ENCODE measurements at places on chromosomes 7 and 10. TPM values are rescaled to one million over a fixed set of nuclear protein-coding genes. Genes with fewer than 3 reads are reported as not detected.
A peak's percentile ranks its signal among the peaks of the same experiment; 100 is the strongest.

DNA sequence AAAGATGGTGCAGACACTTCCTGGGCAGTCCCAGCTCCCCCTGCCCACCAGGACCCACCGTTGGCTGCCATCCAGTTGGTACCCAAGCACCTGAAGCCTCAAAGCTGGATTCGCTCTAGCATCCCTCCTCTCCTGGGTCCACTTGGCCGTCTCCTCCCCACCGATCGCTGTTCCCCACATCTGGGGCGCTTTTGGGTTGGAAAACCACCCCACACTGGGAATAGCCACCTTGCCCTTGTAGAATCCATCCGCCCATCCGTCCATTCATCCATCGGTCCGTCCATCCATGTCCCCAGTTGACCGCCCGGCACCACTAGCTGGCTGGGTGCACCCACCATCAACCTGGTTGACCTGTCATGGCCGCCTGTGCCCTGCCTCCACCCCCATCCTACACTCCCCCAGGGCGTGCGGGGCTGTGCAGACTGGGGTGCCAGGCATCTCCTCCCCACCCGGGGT, 14.5 kb upstream of the LIMK1 start:
- no peak for DNase-seq

DNA sequence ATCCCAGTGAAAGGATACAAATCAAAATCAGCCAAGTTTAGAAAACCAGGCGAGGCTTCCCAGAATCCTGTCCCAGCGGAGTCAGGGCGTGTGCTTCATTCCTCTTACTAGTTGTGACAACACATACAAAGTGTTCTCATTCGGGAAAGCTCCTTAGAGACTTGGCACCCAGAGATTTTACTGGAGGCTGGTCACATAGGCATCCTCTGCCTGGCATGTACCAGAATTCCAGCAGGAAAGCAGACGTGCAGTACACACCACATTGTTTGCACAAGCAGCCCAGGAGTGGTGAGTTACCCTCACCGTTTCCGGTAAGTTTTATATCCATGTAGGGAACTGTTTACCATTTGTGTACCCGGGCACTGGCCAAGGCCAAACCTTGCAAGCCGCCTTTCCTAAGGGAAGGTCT, 34.9 kb downstream of the MMRN2 start:
- DNase-seq = no peak

GRCh38 chr10:70132098-70133029, at the start of gene AIFM2:
Gene AIFM2, minus strand, starts transcription at chr10:70132825. Its CDS starts 8,741 bp downstream, at chr10:70124084.
- peak; percentile 52 for DNase-seq

DNA sequence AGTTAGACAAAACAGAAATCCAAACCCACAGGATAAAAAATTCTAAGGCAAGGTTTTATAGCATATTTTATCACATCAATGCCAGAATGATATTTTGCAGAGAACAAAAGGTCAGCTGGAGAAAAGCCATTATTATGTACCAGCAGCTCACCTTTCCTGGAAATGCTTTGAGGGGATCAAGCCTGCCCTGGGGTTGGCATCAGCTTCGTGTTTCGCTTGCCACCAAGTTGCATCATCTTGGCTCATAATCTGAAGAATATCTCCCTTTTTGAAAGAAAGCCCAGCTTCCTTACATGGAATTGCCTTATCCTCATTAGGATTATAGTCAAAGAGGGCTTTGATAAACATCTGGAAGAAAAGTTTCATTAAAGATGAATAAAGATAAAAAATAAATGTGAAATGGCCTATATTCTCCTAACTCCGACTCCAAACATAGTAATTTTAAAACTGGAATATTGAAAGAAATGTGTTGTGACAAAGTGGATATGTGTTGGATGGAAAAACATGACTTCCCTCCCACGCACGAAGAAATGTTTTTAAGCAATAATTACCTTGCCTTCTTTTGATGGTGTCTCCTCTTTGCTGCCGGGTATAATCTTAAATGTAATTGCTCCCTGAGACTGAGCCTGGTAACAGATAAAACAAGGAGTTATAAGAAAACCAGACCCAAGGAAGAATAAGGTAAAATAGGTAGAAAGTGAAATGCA, 121.3 kb upstream of the ODAD2 start:
- peak; percentile 23 for DNase-seq

DNA sequence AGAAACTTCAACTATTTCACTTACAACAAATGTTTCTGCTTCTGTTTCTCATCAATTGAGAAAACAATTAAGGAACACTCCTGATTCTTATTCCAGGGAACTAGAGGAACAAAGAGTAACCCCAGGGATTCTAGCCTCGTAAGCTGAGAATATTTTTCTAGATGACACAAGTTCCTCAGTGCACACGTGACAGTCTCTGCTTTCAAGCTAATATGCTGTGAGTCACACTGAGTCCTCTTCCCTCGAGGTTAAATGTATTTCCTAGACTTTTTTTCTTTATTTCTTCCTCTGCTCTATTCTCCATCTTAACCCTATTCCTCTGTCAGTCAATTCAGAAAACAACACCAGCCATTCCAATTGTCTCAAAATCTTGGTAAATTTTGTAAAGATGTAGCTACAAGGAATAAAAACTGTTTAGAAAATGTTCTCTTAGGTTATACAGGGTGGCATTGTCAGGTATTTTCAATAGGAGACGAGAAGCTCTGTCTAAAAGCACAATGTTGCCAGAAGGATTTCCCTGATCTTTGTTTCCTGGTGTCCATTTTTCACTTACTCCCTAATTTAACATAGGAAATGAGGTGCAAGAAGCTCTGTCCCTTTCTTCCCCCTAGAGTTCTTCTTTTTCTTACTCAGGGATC, 5.8 kb upstream of the C1GALT1 start:
- peak; percentile 93 for DNase-seq

DNA sequence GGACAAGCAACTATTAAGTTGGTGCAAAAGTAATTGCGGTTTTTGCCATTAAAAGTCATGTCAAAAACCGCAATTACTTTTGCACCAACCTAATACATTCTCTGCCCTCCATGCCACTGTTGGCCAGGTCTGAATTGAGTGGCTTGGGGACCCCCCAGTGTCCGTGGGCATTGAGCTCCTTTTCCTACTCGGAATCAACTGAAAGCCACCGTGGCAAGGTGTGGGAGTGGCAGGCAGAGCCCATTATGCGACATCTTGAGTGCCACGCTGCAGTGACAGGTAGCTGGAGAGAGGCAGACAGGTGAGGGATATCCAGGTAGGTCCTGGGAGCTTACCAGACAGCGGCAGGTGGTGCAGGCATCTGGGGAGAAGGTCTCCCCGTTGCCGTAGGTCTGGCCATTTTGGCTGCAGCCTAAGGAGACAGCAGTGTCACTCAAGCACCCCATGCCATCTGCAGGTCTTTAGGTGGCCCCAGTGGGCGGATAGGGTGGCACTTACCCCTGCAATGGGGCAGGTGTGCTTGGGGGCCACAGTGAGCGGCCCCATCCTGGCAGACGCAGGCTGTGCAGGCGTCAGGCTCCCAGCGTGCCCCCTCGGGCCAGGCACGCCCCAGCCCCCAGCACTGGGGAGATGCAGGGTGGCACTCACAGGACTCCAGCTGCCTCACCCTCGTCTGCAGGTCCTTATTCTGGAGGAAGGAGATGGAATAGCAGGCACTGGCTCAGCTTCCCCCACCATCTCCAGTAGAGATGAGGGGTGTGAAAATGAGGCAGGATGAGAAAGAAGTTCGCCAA, 3.5 kb downstream of the KCP start:
- no peak for DNase-seq

GRCh38 chr10:47143473-47143872, 156.5 kb upstream of the GDF10 start:
- DNase-seq = no peak

DNA sequence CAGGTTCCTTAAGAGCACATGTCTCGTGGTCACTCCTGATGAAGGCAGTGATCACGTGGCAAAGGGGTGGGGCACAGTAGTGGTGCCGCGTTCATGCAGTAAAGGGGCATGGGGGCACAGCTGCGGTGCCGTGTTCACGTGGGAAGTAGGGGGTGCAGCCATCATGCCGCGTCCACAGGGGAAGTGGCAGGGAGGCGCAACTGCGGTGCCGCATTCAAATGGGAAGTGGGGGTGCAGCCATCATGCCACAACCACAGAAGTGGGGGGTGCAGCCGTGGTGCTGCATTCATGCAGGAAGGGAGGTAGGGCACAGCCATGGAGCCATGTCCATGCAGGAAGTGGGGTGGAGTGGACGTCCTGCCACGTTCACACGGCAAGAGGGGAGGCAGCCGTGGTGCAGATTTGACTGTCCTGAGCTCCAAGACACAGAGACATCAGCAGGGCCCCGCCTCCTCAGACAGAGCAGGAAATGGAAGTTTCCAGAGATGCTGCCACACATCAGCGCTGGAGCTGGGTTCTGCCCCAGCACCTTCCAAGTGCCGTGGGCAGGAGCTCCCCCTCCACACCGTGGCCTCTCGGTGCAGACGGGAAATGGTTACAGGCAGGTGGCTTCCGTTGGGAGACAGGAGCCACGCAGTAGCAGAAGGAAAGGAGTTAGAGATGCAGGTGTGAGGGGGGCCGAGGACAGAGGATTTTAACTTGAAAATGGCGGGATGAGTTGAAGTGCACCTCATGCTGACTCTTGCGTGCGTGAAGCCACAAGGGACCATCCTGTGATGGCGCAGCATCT, 95.0 kb upstream of the DDC start:
- no peak for DNase-seq

GRCh38 chr10:12455766-12456165, 106.4 kb downstream of the CAMK1D start:
- DNase-seq = peak; percentile 26

GRCh38 chr10:17003151-17003550, 126.5 kb downstream of the CUBN start:
- DNase-seq = peak; percentile 74

DNA sequence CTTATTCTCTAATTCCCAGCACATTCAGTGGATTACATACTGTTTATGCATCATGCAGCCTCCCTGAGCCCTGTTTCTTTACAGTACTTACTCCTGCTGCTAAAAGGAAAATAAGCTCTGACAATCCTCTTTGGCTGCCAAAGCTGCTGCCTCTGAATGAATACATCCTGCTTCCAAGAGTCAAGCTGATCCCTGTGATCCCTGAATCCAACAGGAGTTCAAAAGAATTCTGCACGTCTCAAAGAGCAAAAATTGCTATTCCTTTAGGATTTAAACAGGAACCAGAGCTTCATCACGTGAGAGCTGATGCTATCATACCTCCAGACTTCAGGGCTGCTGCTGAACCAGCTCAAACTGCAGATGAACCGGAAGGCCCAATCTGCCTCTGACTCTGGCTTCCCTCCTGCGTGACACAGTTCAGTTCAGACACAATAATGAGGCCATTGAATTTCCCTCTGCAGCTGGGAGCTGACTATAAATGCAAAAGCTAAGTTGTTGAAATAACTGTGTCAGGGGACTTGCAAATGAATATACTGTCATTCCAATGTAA, 851.0 kb upstream of the PHF14 start:
- DNase-seq = peak; percentile 82

- no peak for DNase-seq
These were observed 215.5 kb upstream of the VSTM2A start for GRCh38 chr7:54326592-54327167.

DNA sequence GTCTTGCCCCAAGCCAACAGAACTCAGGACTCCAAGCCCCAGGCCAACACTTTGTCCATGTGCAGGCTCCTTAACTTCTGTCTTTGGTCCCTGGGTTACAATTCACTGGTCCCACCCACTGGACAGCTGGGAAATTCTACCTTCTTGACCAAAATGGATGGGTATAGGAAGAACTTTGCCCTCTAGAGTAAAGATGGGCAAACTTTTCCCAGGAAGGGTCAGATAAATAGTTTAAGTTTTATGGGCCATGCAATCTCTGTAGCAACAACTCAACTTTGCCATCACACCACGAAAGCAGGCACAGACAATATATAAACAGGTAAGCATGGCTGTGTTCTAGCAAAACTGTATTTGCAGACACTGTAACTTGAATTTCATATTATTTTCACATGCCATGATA, 147.1 kb downstream of the PLXNA4 start:
- no peak for DNase-seq

The NODAL gene
- total RNA-seq = not detected

The HHEX gene
- 66.9 TPM for total RNA-seq

The STK31 gene
- 0.19 TPM for total RNA-seq

The TMEM140 gene
- 76.1 TPM for total RNA-seq

The CFAP70 gene
- 0.34 TPM for total RNA-seq

The ANKRD1 gene
- total RNA-seq = 829 TPM
